Stimulated activated CD8-positive, alpha-beta memory T cell treated with anti-CD3 and anti-CD28 coated beads, Interleukin-7, amount 100 ng/mL, for 24 hours (primary cell): ENCODE measurements at places on chromosomes 1 and 21.

GRCh38 chr1:241611736-241612135, 28.4 kb downstream of the CHML start:
- DNase-seq = no peak

GRCh38 chr1:46448109-46448911, 41.3 kb upstream of the DMBX1 start:
- DNase-seq = no peak

- no peak for DNase-seq
Observed at GRCh38 chr1:151549199-151549598, 9.1 kb downstream of the TUFT1 start.

DNA sequence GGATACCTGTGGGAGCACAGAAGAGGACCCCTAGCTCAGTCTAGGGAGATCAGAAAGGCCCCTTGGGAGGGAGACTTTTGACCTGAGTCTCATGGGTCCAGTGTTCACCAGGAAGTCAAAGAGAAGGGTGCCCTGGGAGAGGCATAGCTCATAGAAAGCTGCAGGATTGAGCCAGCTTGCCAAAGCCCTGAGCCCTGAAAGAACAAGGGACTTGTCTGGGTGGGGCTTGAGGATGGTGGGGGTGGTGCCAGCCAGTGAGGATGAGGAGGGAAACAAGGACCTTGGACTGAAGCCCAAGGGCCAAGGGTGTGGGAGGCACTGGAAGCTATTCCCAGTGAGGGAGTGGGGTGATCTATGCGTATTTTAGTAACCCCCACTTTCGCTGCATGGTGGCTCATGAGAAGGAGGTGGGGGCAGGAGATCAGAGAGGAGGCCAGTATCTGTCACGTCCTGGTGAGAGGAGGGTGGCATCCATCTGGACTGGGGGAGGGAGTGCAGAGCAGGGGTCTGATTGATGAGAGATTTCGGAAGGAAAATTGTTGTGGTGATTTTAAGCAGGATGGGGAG, 28.4 kb downstream of the DMBX1 start:
- DNase-seq = no peak

GRCh38 chr21:42089093-42089631, 18.0 kb downstream of the UMODL1 start:
- no peak for DNase-seq

DNA sequence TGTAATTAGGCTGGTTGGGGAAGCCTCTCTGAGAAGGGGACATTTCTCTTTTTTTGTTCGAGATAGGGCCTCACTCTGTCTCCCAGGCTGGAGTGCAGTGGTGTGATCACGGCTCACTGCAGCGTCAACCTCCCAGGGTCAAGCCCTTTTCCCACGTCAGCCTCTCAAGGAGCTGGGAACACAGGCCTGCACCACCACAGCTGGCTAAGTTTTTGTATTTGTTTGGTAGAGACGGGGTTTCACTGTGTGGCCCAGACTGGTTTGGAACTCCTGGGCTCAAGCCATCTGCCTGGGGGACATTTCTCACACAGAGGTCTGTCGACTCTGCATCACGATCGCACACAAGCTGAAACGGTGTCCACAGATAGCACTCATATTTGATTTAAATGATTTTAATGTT, 39.7 kb downstream of the HUNK start:
- DNase-seq = no peak

- DNase-seq = no peak
Observed at GRCh38 chr21:42350927-42351426, at the start of gene TFF2. TSS of gene TFF2 (minus strand) at chr21:42350994. CDS start at chr21:42350957, 37 bp downstream.

DNA sequence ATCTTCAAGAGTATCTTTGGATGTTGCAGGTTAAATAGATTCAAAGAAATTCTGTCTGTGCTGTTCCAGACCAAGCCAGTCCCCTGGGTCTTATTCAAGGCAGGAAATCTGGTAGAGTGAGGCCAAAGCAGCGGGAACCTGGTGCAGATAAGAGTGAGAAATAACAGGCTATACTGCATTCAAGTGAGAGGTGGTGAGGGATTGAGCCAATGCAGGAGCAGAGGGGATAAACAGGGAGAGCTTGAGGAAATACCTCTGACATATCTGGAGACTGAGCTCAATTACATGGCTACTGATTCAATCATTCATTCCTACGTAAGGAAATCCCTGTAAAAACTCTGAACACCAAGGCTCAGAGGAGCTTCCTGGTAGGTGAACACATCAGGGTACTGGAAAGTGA, 17.2 kb upstream of the PSMA5 start:
- DNase-seq = no peak

DNA sequence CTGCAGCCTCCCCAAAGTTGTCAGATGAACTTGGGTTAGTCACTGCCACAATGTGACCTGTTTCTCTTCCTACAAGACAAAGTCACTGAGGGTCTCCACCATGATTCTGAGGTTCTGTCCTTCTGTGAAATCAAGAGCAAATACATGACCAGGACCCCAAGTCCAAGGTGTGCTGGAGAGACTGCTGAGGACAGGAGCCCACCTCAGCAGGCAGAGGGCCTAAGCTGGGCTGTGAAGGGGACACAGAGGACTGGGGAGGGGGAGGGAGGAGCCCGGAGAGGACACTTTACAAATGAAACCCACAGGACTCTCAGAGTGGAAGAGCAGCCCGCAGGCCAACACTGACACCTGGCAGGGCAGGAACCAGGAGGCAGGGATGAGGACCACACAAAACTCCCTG, 3.3 kb downstream of the PGLYRP3 start:
- no peak for DNase-seq

DNA sequence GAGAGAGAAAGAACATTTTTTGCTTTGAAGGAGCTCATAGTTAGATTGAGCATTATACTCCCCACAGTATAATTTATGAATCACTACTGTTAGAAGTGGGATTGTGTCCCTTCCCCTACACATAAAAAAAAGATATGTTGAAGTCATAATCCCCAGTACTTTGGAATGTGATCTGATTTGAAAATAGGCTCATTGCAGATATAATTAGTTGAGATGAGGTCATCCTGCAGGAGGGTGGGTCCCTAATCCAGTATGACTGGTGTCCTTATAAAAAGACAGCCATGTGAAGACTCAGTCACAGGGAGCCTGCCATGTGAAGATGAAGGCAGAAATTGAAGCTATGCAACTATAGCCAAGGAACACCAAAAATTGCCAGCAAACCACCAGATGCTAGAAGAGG, 76.4 kb downstream of the TGFB2 start:
- DNase-seq = no peak

DNA sequence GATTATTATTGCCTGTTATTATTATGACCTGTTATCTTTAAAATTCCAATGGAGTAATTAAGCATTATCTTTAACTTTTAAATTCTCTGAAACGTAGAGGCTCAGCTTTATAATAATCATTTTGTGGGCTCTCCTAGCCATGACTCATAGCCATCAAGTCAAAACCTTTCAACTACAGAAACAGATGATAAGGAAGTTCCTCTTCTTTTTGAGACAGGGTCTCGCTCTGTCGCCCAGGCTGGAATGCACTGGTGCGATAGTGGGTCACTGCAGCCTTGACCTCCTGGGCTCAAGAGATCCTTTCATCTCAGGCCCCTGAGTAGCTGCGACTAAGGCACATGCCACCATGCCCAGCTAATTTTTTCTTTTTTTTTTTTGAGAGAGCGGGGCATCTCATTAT, 43.5 kb downstream of the CHML start:
- DNase-seq = no peak

DNA sequence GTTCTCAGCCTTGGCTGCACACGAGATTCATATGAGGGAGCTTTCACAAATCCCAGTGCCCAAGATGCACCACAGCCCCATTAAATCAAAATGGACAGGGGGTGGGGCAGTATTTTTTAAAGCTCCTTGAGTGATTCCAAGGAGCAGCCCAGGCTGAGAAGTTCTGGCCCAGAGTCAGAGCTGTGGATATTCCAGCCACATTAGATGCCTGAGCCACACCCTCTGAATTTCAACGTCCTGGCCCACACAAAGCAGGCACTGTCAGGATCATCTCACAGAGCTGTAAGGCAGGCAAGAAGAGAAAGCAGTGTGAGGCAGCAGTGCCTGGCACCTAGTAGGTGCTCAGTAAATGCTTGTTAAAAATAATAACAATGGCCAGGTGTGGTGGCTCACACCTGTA, 37.4 kb downstream of the PAX7 start:
- no peak for DNase-seq
